Lung (tissue), 17 donors: ENCODE measurements at places on chromosomes 16 and 17. TPM values are rescaled to one million over a fixed set of nuclear protein-coding genes. Genes with fewer than 3 reads are reported as not detected.
A peak's percentile ranks its signal among the peaks of the same experiment; 100 is the strongest.

Gene C1QTNF8
- total RNA-seq = not detected

Gene CHST4
- 0.95 TPM for total RNA-seq

Gene GPRC5B
- total RNA-seq = 21.2 TPM

Gene GAST
- total RNA-seq = not detected

Gene KRT9
- total RNA-seq = not detected

Gene CALB2
- total RNA-seq = 0.68 TPM

Gene RAB26
- 0.48 TPM for total RNA-seq

GRCh38 chr16:23835390-23836077 lies at the start of gene PRKCB:
Gene PRKCB (plus strand): TSS chr16:23835983.
- H3K36me3 ChIP-seq = peaks cover 3% of the 10 kb centered on the region
- H3K27me3 ChIP-seq = peaks cover 5% of the 10 kb centered on the region
- H3K27ac ChIP-seq = no peak within 1 kb of the TSS
- no peaks in the 10 kb centered on the region for H3K4me1 ChIP-seq
- H3K4me3 ChIP-seq = peak within 1 kb of the TSS; percentile 47

GRCh38 chr16:10333321-10334032 lies 52.4 kb upstream of the ATF7IP2 start:
- H3K4me1 ChIP-seq = no peaks in the 10 kb centered on the region
- H3K27me3 ChIP-seq = no peaks in the 10 kb centered on the region
- no peak overlapping the region for H3K27ac ChIP-seq
- DNase-seq = no peak

DNA sequence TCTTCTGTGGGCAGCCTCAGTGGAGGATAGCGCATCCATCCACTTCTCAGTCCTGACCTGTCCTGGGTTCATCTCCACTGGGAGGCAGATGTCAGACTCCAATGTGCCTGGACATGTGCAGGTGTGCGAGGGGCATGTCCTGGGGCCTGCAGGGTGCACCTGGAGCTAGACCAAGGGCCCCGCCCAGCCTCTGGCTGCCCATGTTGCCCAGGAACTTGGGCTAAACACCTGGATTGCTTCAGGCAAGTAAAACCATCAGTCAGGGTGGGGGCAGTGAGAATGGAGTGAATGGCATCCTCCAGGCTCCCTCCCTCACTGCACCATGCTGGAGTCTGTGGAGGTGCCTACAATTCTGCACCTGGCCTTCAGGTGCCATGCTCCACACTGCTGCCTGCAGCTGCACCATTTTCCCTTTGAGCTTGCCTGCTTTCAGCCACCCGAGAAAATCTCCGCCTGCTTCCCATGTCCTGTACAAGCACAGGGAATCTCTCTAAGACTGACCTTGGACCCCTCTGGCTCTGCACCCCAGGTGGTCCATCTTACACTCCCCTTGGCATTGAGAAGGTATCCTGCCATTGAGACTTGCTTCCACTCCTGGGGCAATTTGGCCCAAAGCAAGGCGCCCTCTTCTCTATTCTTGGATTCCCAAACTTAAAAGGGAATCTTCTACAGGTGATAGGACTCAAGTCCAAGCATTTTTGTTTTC lies 2.1 kb upstream of the MFSD6L start:
- H3K4me1 ChIP-seq = no peaks in the 10 kb centered on the region
- no peak overlapping the region for H3K27ac ChIP-seq
- peaks cover 42% of the 10 kb centered on the region for H3K27me3 ChIP-seq
- H3K4me3 ChIP-seq = no peak overlapping the region
- H3K36me3 ChIP-seq = no peaks in the 10 kb centered on the region
- DNase-seq = no peak

GRCh38 chr17:50360486-50361115 lies 12.4 kb downstream of the MRPL27 start:
- peaks cover 48% of the 10 kb centered on the region for H3K36me3 ChIP-seq
- H3K4me1 ChIP-seq = no peaks in the 10 kb centered on the region
- H3K27me3 ChIP-seq = no peaks in the 10 kb centered on the region
- H3K4me3 ChIP-seq = no peak overlapping the region
- no peak for DNase-seq

DNA sequence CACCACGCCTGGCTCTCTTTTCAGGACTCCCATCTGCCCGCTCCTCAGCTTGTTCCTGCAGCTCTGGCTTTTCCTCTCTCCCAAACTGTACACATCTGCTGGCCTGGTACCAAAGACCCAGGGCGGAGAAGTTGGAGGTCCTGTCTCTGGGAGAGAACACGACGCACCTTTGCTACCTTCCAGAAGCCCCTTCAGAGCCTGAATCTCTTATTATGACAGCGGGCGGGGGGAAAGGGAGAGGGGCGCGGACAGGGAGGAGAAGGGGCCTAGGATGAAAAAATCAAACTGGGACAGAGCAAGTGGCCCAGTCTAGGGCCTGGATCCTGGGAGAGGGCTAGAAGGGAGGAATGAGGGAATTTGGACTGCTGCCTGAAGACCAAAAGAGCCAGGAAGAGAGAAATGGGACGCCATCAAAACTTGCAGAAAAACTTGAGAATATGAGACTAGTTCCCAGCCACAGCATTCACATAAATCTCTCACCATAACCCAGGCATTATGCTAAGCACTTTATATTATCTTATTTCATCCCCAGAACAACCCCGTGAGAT lies 2.5 kb upstream of the PER1 start:
- no peaks in the 10 kb centered on the region for H3K27me3 ChIP-seq
- H3K4me3 ChIP-seq = peak overlapping the region; percentile 94
- DNase-seq = peak; percentile 69
- H3K36me3 ChIP-seq = peaks cover 4% of the 10 kb centered on the region
- H3K4me1 ChIP-seq = peaks cover 5% of the 10 kb centered on the region
- H3K27ac ChIP-seq = peak overlapping the region; percentile 89

DNA sequence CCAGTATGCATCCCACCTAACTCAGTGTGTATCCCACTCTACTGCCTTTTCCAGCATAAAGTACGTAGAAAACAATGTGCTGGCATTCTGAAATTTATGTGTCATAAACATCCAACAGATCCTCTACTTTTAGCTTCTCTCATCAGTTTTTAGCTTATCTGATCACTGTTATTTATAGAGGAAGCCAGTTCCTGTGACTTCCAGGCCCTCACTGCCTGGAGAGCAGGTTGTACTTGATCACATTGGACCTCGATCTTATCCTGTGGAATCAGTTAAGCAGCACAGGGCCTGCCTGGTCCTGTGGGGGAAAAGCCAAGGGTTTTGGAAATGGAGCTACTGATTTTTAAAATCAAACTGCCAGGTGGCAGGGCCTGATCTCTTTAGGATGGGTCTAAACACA lies 30.8 kb downstream of the PRSS54 start:
- H3K36me3 ChIP-seq = no peaks in the 10 kb centered on the region
- no peak overlapping the region for H3K27ac ChIP-seq
- H3K27me3 ChIP-seq = no peaks in the 10 kb centered on the region
- no peak overlapping the region for H3K4me3 ChIP-seq
- DNase-seq = no peak

DNA sequence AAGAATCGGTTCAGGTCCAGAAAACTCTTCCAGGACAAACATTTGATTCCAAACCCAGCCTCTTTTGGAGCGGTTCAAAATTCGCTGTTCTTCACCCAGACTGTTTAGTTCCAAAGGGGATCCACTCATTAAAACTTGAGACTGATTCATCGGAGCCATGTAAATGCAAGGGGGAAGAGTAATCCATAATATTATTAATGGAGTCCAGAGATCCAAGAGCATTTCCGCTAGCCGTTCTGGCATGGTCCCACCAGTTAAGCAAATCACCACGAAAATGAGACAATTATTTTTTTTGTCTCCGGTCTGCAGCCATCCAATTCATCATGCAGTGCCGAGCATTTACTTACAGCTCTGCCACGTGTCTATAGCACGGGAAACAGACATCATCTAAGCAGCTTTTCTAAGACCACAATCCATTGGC lies 15.1 kb downstream of the CDH8 start:
- H3K4me1 ChIP-seq = no peaks in the 10 kb centered on the region
- no peaks in the 10 kb centered on the region for H3K36me3 ChIP-seq
- H3K27ac ChIP-seq = no peak overlapping the region

GRCh38 chr16:84817206-84817605 lies 2.6 kb upstream of the CRISPLD2 start:
- no peaks in the 10 kb centered on the region for H3K27me3 ChIP-seq
- no peaks in the 10 kb centered on the region for H3K4me1 ChIP-seq
- no peak for DNase-seq
- H3K27ac ChIP-seq = no peak overlapping the region
- no peak overlapping the region for H3K4me3 ChIP-seq

- H3K27me3 ChIP-seq = no peaks in the 10 kb centered on the region
- no peak for DNase-seq
- no peaks in the 10 kb centered on the region for H3K36me3 ChIP-seq
- no peaks in the 10 kb centered on the region for H3K4me1 ChIP-seq
- H3K4me3 ChIP-seq = no peak overlapping the region
Observed at GRCh38 chr17:9170853-9171252, 149.5 kb downstream of the NTN1 start.

DNA sequence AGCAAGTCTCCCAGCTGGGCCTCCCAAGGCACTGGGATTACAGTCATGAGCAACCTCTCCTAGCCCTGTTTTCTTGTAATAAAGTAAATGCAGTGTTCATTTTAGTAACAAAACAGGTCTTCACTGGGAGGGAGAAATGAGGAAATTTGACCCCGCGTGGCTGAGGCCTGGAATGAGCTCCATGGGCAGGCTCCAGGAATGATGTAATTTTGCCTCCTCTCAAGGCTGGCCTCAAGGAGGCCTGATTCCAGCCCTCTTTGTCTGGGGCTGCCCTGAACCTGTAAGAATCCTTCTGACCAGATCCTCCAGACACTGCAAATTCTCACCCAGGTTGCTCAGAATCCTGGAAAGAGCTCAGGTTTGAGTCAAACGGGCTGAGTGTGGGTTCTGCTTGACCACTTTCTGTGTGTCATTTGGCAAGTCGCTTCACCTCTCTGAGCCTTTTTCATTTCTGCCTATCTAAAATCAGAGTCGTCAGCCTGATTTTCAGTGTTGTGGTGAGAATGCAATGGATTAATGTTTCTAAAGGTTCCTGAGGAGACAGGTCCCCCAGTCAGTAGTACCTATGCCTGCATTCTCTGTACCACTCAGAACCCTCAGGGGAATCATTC lies 57.1 kb downstream of the RAB11FIP4 start:
- H3K27me3 ChIP-seq = no peaks in the 10 kb centered on the region
- H3K4me1 ChIP-seq = no peaks in the 10 kb centered on the region
- no peak overlapping the region for H3K27ac ChIP-seq
- H3K4me3 ChIP-seq = no peak overlapping the region

DNA sequence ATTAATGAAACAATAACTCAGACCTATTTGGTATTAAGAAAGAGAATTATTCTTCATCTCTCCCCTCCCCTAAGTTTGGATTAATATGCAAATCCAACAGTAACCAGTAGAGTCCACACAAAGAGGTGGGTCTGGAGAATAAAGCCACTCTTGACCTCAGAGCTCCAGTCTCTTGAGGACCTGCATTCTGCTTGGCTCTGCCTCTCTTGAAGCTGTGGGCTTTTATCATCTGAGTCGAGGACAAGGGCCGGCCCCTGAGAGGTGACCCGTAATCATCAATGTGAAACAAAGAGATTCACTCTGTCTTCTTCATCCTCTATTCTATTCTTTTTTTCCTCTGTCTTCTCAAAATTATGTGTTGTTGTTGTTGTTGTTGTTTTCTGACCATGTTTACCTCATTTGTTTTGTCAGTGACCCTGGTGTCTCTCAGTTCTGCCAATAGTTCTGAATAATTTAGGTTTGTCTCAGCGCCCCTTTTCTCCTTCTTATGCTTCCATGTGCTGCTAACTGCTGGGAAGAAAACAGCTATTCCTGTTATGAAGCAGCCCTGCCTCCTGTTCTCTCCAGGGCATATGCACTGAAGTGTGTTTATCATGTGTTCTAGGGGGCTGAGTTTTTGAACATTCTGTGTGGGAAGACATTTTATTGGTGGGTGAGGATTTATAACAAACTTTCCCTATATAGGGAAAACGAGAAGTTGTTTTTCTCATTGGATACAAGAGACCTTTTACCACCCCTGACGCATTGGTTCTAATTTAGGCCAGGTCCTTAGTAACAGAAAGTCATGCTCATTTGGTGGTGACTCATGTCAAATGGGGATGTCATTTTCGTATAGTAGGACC lies 135.8 kb downstream of the TRIM37 start:
- H3K27me3 ChIP-seq = no peaks in the 10 kb centered on the region
- H3K36me3 ChIP-seq = no peaks in the 10 kb centered on the region
- H3K27ac ChIP-seq = no peak overlapping the region
- no peak overlapping the region for H3K4me3 ChIP-seq
- DNase-seq = no peak
- no peaks in the 10 kb centered on the region for H3K4me1 ChIP-seq

DNA sequence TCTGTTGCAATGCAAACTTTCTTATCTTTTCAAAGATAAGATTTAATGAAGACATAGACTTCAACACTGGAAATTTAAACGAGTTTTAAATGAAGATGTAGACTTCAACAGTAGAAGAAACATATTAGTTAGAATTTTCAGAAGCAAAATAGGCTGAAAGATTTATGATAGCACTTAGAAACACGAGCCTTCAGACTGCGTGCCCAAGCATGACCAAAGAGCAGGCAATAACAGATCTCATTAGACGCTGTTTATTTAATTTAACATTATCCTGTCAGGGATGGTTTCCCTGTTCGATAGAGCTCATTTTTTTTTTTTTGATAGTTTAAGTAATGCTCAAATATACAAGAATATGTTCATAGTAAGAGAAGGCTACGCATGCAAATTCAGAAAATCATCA lies 604.7 kb upstream of the SOX9 start:
- H3K27me3 ChIP-seq = no peaks in the 10 kb centered on the region
- H3K4me3 ChIP-seq = no peak overlapping the region
- DNase-seq = peak; percentile 30
- H3K4me1 ChIP-seq = no peaks in the 10 kb centered on the region
- no peak overlapping the region for H3K27ac ChIP-seq
- H3K36me3 ChIP-seq = no peaks in the 10 kb centered on the region

GRCh38 chr17:49353607-49354006 lies 8.4 kb downstream of the ZNF652 start:
- no peak for DNase-seq
- H3K27me3 ChIP-seq = no peaks in the 10 kb centered on the region
- H3K36me3 ChIP-seq = no peaks in the 10 kb centered on the region
- H3K4me3 ChIP-seq = no peak overlapping the region
- no peak overlapping the region for H3K27ac ChIP-seq
- H3K4me1 ChIP-seq = peaks cover 11% of the 10 kb centered on the region

GRCh38 chr17:37833237-37833859 lies 88.5 kb upstream of the HNF1B start:
- DNase-seq = no peak
- no peak overlapping the region for H3K27ac ChIP-seq
- H3K27me3 ChIP-seq = no peaks in the 10 kb centered on the region
- peaks cover 6% of the 10 kb centered on the region for H3K4me1 ChIP-seq

DNA sequence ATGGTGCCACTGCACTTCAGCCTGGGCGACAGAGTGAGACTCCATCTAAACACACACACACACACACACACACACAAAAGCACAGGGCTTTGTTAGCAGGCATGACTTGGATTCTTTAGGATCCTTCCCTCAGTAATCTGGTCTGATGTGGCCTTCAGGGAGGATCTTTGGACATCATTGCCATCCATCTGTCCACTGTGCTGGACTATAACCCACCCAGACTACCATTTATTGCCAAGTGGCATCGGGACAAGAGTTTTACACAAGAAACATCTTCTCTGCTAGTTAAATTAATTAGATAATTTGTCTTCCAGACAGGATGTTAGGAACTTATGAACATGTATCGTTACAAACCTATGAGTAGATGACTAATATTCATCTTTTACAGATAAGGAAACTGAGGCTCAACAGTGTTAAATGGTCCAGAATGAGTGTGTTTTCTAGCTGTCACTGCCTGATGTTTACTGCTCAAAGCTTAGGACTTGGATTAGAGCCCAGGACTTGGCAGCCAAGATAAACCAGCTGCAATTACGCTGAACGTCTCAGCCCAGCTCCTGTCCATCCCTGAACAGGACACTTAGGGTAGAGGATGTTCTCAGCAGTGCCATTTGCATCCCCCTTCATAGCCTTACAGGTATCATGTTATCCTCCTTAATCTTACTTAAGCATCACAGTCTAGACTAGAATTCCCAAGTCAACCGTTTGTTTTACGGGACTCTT lies 285.8 kb downstream of the WWOX start:
- no peak overlapping the region for H3K4me3 ChIP-seq
- no peak overlapping the region for H3K27ac ChIP-seq
- H3K36me3 ChIP-seq = no peaks in the 10 kb centered on the region
- peak; percentile 85 for DNase-seq
